A549 treated with Mapracorat at 1 μM for 4 hours (cell line): ENCODE measurements at places on chromosomes 11 and 22. TPM values are rescaled to one million over a fixed set of nuclear protein-coding genes. Genes with fewer than 3 reads are reported as not detected.

The QSER1 gene
- 12.7 to 17.2 TPM (median 15.8 TPM) in 5 replicates for total RNA-seq

The SCGB1A1 gene
- total RNA-seq = not detected in 5 replicates

The ZC3H12C gene
- 6.6 to 10.5 TPM (median 9.2 TPM) in 5 replicates for total RNA-seq

The BARX2 gene
- not detected in 5 replicates for total RNA-seq

The GRK3 gene
- 2.8 to 3.7 TPM (median 3.2 TPM) in 5 replicates for total RNA-seq

The PGA5 gene
- not detected in 5 replicates for total RNA-seq

The FGF4 gene
- not detected in 5 replicates for total RNA-seq

The H19 gene
- total RNA-seq = 8.2 to 16.8 TPM (median 14.6 TPM) in 5 replicates

The LMO2 gene
- 0.36 to 1.1 TPM (median 0.72 TPM) in 5 replicates for total RNA-seq

The FOLH1 gene
- total RNA-seq = not detected in 5 replicates

The OR5A1 gene
- not detected in 5 replicates for total RNA-seq

The RRP7A gene
- total RNA-seq = 46.3 to 60.8 TPM (median 56.5 TPM) in 5 replicates

The MIAT gene
- total RNA-seq = 0.16 to 0.44 TPM (median 0.27 TPM) in 5 replicates

The GVQW3 gene
- 0.57 to 1.4 TPM (median 0.92 TPM) in 5 replicates for total RNA-seq

The CHST1 gene
- 1.3 to 2.0 TPM (median 1.8 TPM) in 5 replicates for total RNA-seq

The PLAAT5 gene
- total RNA-seq = not detected in 5 replicates

The DEFB131B gene
- total RNA-seq = not detected in 5 replicates

The PLA2G3 gene
- not detected in 5 replicates for total RNA-seq

The FAT3 gene
- 0.19 to 0.62 TPM (median 0.26 TPM) in 5 replicates for total RNA-seq

The SYT8 gene
- total RNA-seq = 0.12 to 0.49 TPM (median 0.26 TPM) in 5 replicates

The TRIM34 gene
- total RNA-seq = 2.9 to 3.7 TPM (median 3.1 TPM) in 5 replicates

The EMID1 gene
- 0.29 to 0.40 TPM (median 0.36 TPM) in 5 replicates for total RNA-seq

The MS4A4A gene
- total RNA-seq = not detected in 5 replicates

The CYP2D6 gene
- 0.41 to 0.93 TPM (median 0.63 TPM) in 5 replicates for total RNA-seq

The UCP3 gene
- total RNA-seq = 1.2 to 1.7 TPM (median 1.3 TPM) in 5 replicates

The PDE2A gene
- 1.0 to 2.6 TPM (median 1.9 TPM) in 5 replicates for total RNA-seq

The SLC22A6 gene
- not detected in 5 replicates for total RNA-seq

The MAPK8IP2 gene
- total RNA-seq = 2.2 to 4.4 TPM (median 3.6 TPM) in 5 replicates

The IGLL1 gene
- not detected in 5 replicates for total RNA-seq

The ADAMTS15 gene
- 4.7 to 8.1 TPM (median 6.8 TPM) in 5 replicates for total RNA-seq

The TECTA gene
- 0.02 to 0.06 TPM (median 0.05 TPM) in 5 replicates for total RNA-seq

The OR52H1 gene
- not detected in 5 replicates for total RNA-seq
